ENCODE measurements at places on chromosomes 7 and 10. TPM values are rescaled to one million over a fixed set of nuclear protein-coding genes. Genes with fewer than 3 reads are reported as not detected.

Gene ITIH2
- total RNA-seq: not detected

Gene ABCC2
- 0.99 TPM for total RNA-seq

Gene HMX2
- 0.12 TPM for total RNA-seq

Gene CLCN1
- total RNA-seq: not detected

Gene LZTS2
- total RNA-seq: 12.1 TPM

Gene TPST1
- 4.1 TPM for total RNA-seq

Gene ADK
- total RNA-seq: 56.5 TPM

Gene EN2
- not detected for total RNA-seq

Gene CRHR2
- not detected for total RNA-seq

Gene MDFIC
- 57.1 TPM for total RNA-seq

DNA sequence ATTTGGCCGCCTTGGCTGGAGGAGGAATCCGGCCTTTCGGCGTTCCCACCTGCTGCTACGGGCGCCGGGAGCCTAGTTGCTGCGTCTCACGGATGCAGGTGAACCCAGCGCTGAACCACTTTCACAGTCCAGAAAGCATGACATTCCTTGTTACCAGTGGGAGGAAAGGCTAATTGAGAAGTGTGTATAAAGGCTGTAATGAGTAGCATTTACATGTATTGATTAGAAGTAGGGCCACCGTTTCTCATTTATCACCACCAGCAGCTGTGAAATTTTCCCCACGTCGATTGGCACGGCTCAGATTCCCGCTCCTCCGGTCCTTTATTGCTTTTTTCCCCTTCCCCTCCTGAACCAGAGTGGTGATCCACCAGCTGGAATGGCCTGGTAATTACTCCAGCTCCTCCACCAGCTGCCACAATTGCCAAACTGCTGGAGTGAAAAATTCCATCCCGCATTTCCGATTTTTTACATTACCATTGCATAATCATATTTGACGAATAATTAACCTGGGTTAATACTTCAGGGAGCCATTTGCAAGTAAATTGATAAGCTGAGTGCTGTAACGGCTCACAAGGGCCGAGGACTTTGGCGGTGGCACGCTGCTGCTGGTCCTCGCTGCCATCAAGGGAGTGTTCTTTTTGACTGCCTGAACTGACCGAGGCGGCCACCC, 153.3 kb downstream of the POU6F2 start:
- no peak for DNase-seq

GRCh38 chr7:143177374-143178119, 5.7 kb upstream of the TAS2R39 start:
- DNase-seq: no peak

- no peak for DNase-seq
Observed at GRCh38 chr10:61456095-61456789, 3.1 kb upstream of the TMEM26 start.

DNA sequence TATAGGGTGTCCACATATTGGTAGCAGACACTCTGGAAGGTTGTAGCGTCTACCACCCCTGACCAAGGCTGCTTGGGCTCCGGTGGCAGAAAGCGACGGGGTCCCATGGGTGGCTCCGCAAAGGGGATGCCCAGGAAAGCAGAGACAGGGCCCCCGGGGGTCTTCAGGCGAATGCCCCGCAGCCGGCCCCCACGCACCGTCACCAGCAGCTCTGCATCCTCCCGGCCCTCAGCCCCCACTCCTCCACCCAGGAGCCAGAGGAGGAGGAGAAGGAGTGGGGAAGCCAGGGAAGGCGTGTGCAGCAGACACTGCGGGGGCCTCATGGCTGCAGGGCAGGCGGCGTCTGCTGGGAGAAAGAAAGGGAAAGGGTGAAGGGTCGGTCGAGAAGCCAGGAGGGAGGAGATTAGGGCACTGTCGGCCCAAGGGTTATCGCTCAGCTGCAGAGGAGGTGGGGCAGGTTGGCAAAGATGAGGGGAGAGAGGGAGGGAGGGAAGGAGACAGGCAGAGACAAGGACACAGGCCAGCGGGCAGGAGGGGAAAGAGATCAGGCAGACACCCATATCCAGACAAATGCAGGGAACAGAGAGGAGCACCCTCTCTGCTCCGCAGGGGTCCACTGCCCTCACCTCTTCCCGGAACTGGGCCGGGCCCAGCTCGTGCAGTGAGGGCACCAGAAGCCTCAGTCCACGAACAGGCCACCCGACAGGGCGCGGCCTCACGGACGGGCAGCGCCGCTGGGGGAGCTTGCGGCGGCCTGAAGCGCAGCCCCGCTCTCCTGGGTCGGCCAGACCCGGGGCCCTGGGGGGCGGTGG, 1.6 kb downstream of the ACHE start:
- no peak for DNase-seq

GRCh38 chr7:132207211-132207610, 369.1 kb downstream of the PLXNA4 start:
- DNase-seq: no peak

DNA sequence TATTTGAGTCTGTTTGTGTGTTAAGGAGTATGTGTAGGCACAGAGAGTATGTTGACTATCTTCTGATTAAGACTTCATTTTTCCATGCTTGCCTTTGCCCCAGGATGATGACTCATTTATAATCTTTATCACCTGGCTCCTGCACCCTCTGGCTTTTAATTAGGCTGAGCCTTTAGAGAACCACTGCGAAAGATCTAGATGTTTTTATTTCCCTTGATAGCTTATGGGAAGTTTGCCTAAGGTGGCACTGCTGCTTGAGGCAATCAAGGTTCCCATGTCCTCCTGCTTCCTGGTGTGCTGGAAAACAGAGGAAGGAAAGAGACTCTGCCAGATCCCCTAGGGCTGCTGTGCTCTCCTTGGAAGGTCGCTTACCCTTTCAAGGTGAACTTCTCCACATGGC, 114.6 kb downstream of the ARL4A start:
- DNase-seq: no peak

- no peak for DNase-seq
Observed at GRCh38 chr10:70085975-70086613, 33.4 kb downstream of the MACROH2A2 start.

- DNase-seq: no peak
Observed at GRCh38 chr7:47557694-47558670, 23.9 kb downstream of the TNS3 start.

DNA sequence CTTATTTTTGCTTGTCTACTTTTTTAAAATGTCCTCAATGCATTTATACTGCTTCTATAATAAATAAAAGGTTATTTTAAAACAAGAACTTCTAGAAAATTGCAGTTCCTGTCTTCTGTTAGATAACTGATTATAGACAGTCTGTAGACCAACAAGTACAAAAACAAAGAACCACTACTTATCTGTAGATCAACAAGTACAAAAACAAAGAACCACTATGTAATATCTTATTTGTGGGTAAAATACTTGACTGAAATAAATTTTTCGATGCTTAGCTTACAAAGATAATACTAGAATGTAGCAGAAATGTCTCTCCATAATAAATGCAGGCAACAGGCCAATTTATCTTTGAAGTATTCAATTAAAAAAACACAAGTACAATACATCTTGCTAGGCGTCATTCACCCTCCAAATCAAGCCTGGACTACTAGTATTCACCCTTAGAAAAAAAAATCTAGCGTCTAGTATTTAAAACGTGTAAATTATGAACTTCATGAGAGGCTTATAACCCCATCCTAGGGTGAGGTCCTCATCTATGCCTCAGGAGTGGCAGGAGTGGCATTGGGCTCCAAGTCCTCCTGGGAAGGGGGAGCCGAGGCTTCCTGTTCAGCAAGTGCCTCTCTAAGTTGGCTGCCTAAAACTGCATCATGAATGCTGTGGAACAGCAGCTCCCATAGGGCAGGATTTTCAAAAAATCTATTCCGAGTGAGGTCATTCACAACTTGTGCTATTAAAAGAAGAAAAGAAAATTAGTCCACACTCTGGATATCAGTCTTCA, 26.6 kb downstream of the PSMC2 start:
- DNase-seq: no peak

DNA sequence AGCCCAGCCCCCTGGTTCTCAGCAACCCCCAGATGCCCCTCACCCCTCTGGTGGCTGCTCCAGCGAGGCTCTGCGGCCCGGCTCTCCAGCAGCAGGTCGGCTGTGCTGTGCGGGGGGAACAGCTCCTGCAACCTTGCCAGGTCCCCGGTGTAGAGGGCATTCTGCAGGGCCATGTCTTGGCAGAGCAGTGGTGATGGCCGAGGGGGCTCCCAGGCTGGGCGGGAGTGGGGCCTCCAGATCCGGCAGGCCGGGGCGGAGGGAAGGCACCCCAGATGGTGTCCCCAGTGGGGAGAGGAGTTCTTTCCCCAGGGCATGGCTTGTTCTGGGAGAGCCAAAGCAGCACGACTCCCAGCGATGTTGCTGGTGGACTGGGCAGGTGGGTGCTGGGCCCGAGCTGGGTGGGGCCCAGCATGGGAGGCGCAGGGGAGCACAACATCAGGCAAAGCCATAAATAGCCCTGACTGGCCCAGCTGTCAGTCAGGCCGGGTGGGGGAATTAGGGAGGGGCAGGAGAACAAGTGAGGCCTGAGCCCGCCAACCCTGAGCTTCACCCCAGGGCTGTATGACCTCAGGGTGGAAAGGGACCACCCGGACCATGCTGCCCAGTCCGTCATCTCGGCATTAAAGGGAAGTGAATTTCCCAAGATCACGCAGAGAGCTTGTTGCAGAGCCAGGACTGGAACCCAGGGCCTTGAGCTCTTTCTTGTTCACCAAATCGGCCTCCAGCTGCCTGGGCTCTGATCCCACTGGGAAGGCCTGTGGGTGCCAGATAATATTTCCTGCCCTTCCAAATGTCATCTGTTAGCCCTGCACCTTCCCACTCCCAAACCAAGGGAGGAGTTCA, 580 bp upstream of the ASB10 start:
- DNase-seq: no peak

Data from activated naive CD8-positive, alpha-beta T cell treated with anti-CD3 and anti-CD28 coated beads for 36 hours (primary cell).